ENCODE measurements at places on chromosomes 4 and X. TPM values are rescaled to one million over a fixed set of nuclear protein-coding genes. Genes with fewer than 3 reads are reported as not detected.

FGF13 gene
- 19.8 TPM for total RNA-seq

HHIP gene
- 2.8 TPM for total RNA-seq

SCML1 gene
- 16.4 TPM for total RNA-seq

GRCh38 chr4:20639346-20639745, 60.9 kb upstream of the PACRGL start:
- no peak for DNase-seq

PAGE2 gene
- not detected for total RNA-seq

PLCXD1 gene
- total RNA-seq: 15.1 TPM

CMC4 gene
- total RNA-seq: 9.1 TPM

- no peak for DNase-seq
Measured at GRCh38 chrX:130179170-130179569, 7.4 kb downstream of the RAB33A start.

DNA sequence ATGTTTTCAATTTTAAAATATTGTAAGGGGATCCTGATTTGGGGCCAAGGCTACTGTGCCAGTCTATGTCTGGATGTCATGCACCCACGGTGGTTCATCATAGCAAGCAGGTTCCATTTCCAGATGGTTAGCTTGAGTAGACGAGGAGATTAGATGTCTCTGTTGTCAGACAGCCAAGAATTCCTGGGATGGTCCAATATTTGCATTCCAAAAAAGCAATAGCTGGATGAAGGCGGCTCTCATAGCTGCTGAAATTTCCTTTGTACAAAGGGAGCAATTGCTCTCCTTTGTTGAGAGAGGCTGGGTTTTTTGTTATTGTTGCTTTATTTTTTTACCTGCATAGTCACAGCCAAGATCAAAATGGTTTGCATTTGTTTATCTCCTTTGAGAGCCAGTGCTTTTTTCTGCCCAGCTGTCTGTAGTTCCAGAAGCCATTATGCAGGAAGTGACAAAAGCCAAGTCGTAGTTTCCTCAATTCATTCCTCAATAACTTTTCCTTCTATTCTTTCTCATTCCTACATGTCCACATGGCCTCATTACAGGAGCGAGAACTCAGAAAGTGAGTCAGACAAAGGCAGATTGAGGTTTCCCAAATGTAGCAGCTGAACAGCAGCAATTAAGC, 107.9 kb downstream of the MMRN1 start:
- no peak for DNase-seq

GYG2 gene
- 4.9 TPM for total RNA-seq

DNA sequence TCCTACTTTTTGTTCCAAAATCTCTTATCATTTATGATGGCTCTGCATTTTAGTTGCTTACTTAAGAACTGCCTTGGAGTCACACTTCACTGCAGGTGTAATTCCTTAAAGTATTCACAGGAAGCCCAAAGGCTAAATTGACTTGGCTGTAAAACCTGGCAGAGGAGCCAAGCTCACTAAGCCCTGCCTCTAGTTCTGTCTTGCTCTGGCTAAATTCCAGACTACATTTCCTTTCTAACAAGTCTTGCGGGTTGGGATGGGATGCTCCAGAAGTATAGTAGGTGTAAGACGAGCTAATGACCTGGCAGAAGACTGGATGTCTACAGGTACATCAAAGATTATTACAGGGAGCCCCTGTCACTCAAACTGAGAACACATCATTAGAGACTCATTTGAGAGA, 924.0 kb upstream of the INTU start:
- no peak for DNase-seq

- DNase-seq: no peak
Measured at GRCh38 chr4:912548-913279, 19.4 kb downstream of the GAK start.

- no peak for DNase-seq
Measured at GRCh38 chr4:76060506-76060905, 14.0 kb upstream of the ART3 start.

GRCh38 chrX:13965531-13965930, 64.2 kb downstream of the GEMIN8 start:
- DNase-seq: no peak

PPA2 gene
- 98.0 TPM for total RNA-seq

H2BW1 gene
- total RNA-seq: not detected

DNA sequence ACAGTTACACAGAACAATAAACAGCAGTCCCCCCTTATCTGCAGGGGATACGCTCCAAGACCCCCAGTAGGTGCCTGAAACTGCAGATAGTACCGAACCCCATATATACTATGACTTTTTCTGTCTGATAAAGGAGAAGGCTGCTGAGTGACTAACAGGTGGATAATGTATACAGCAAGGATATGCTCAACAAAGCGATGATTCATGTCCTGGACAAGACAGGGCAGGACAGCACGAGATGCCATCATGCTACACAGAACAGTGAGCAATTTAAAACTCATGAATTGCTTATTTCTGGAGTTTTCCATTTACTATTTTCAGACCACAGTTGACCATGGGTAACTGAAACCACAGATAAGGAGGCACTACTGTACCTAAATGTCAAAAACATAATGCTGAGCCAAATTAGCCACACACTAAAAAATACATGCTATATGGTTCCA, 76.1 kb downstream of the MANBA start:
- no peak for DNase-seq

GRCh38 chr4:146071390-146071789, 104.1 kb upstream of the LSM6 start:
- no peak for DNase-seq

GRCh38 chr4:140755774-140756318, 339 bp downstream of the TBC1D9 start:
- peak; percentile 48 for DNase-seq

GRCh38 chr4:24855741-24856140, 57.1 kb downstream of the CCDC149 start:
- no peak for DNase-seq

Measured in ureter (tissue), 1 donor.